Hematopoietic multipotent progenitor cell treated with erythropoietin and hydrocortisone succinate and interleukin-3 and kit ligand, for 8 days (in vitro differentiated cells): ENCODE measurements at places on chromosomes 1 and 21.
A peak's percentile ranks its signal among the peaks of the same experiment; 100 is the strongest.

GRCh38 chr21:43726686-43727518 lies 8.0 kb downstream of the PDXK start:
- DNase-seq = peak; percentile 56

GRCh38 chr1:173937062-173937461 lies 19.9 kb upstream of the SERPINC1 start:
- DNase-seq = no peak

GRCh38 chr1:6460301-6461050 lies 5.5 kb downstream of the TNFRSF25 start:
- no peak for DNase-seq

DNA sequence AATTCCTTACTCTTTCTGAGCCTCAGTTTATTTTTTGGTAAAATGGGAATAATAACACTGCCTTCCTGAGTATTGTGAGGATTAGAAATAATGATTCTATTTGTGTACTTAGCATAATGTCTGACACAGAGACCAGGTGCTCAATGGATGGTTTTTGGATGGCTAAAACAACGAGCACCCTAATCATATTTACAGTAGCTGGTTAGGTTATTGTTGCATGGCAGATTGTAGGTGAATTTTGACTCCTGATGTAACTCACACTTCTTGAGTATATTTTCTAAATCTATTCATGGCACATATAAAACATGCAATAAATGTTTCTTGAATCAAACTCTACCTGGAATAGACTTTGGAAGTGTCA lies 11.9 kb upstream of the DUSP10 start:
- no peak for DNase-seq

DNA sequence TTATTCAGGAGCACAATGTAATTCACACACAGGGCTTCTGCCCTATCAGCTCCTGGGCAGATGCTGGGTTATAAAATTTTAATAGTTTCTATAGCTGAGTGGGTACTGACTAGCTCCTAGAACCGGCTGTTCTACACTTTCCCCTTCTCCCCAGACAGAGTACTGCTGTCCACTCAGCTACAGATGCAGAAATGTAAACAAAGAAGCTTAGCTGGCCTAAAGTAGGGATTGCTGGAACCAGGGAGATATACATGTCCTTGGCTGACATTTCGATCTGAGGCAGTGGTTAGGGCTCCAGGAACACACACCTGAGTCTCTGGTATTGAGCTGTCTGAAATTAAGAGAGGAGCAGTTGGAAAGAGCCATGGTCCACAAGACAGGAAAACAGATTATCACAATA lies 211.5 kb upstream of the USP24 start:
- no peak for DNase-seq

DNA sequence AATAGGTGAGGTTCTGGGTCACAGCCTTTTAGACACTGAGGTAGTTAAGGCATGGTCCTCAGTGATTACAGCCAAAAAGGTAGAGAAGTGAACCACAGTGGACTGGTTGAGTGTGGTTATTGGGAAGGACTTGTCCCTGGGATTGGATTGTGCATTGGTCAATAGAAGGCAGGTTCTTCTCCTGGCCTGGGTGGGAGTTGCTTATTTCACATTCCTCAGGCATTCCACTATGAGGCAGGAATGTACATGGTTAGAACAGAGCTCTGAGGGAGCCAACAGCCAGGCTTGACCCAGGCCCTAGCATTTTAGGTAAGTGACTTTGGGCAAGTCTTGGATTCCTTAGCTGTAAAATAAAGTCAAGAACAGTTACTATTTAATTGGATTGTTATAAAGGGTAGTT lies 97.9 kb upstream of the MARK1 start:
- DNase-seq = no peak

DNA sequence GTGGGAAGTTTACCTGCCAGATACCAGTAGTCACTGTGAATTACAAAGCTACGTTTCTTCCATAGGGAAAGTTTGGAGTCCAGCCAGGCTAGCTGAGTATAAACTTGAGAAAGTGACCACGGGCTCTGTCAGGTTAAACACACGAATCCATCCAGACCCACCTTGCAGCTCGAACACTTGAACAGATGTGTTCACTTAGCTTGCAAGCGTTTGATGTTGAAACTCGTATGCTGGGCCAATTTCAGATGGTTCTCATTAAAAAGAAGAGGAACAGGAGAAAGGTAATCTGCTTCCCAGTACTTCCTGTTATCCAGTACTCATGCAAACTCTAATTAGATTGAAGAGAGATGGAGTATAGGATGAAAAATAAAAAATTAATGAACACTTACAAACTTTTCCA lies 636.4 kb downstream of the SMYD3 start:
- DNase-seq = no peak
